Stomach (tissue), 19 donors: ENCODE measurements at places on chromosomes 7 and 10. TPM values are rescaled to one million over a fixed set of nuclear protein-coding genes. Genes with fewer than 3 reads are reported as not detected.

DNA sequence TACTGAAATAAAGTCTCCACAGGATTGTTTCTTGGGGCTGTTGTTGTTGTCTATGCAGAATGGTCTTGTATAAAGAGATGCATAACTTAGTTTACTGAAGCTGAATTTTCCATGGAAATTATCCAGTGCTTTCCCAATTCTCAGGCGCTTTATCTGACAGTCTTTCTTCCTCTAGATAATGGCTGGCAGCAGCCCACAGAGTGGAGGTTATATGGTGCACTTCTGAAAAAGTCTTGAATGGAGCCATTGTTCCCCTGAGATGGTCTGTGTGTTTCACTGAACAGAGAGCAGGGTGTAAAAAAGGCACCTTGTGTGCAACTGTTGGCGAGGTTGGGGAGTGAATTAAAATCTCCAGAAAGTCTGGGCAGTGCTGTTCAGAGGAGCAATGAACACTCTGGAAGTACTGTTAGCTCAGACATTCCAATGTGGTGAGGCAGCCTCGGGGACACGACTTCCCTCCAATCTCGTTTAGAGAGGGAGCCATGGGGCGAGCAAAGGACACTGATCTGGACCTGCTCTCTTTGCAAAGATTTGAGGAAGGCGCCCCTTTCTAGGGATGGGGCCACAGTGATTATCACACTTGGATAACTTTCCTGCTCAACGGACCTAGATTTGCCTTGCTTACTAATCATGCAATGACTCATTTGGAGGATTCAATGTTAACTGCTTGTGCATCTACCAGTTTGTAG lies 2.0 kb upstream of the PLCE1 start:
- H3K36me3 ChIP-seq: no peaks in the 10 kb centered on the region

- H3K36me3 ChIP-seq: peaks cover 9% of the 10 kb centered on the region
- H3K4me3 ChIP-seq: no peak overlapping the region
- DNase-seq: no peak
- H3K27me3 ChIP-seq: no peaks in the 10 kb centered on the region
Observed at GRCh38 chr7:30459591-30460245, 18.9 kb downstream of the NOD1 start.

The BAMBI gene
- total RNA-seq: 4.2 TPM

The SHH gene
- 0.29 TPM for total RNA-seq

The PLOD3 gene
- total RNA-seq: 23.1 TPM
